ENCODE measurements at places on chromosomes 3 and 15.

GRCh38 chr15:35379972-35380371 lies 166.0 kb downstream of the DPH6 start:
- no peak for DNase-seq

DNA sequence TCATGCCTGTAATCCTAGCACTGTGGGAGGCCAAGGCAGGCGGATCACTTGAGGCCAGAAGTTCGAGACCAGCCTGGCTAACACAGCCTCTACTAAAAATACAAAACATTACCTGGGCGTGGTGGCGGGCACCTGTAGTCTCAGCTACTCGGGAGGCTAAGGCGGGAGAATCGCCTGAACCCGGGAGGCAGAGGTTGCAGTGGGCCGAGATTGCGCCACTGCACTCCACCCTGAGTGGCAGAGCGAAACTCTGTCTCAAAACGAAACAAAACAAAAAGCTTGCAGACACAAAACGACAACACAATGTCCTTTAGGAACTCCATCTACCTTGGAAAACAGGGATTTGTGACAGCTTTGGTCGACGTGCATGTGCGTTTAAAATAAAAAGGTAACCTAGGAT lies 716 bp upstream of the KLHL24 start:
- no peak for DNase-seq

DNA sequence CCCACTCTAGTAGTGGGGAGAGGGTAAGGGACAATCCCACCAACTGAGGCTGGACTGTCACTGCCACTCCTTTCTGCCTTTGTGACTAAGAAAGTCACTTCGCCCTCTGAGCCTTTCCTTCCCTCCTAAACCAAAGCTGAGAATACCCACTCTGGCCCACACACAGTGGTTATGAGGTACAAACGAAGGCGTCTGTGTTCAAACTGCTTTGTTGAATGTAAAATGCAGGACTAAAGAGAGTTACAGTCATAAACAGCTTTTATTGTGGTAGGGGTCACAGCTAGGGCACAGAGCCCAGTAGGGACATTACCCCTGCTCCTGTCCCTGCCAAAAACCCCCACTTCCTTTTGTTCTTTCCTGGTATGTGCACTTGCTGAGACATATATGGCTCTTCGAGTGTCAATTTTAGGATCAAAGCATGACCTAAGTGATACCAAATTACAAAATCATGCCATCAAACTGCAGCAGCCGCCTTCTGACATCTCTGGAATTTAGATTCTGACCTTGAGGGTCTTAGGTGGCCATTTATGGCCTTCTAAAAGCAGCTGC lies 45.1 kb downstream of the CTDSPL start:
- DNase-seq = no peak

DNA sequence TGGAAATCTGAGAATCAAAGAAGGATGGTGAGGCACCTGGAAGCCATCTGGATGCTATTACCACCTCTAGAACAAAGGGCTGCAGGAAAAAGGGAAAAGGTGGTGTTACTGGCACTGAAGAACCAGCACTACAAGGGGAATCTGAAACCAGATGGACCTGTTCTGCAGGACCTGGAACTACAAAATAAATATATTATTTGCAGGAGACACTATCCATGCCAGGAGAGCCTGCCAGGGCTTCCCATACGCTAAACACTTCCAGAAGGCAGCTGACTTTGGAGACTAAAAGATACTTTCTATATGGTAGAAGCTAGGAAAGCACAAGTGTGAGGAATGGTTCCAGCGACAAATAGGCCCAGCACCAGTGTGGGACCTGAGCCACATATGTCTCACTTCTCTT lies 83.4 kb upstream of the POU1F1 start:
- no peak for DNase-seq

GRCh38 chr3:159028706-159029105 lies 226.9 kb downstream of the MFSD1 start:
- DNase-seq = no peak

GRCh38 chr3:89533275-89533674 lies 425.9 kb downstream of the EPHA3 start:
- DNase-seq = no peak

GRCh38 chr3:116140100-116140689 lies 305.1 kb downstream of the LSAMP start:
- no peak for DNase-seq

GRCh38 chr3:15771444-15771843 lies 26.3 kb downstream of the ANKRD28 start:
- DNase-seq = no peak

GRCh38 chr3:161028555-161029153 lies 76.5 kb downstream of the B3GALNT1 start:
- no peak for DNase-seq

DNA sequence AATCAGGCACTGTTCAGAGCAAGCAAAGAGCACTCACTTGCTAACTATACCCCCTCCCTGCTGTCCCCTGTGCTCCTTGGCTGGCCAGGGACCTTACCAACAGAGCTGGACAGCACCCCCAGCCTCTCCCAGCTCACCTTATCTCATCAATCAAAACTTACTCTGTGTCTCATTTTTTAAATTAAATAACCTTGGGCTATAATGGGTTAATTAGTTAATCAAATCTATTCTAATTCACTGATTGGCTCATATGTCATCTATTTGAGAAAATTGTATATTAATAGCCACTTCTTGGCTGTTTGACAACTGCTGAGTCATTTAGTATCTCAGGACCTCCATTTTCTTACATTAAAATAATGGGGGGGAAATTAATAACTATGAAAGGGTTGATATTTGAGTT lies 22.9 kb downstream of the IL5RA start:
- DNase-seq = no peak

DNA sequence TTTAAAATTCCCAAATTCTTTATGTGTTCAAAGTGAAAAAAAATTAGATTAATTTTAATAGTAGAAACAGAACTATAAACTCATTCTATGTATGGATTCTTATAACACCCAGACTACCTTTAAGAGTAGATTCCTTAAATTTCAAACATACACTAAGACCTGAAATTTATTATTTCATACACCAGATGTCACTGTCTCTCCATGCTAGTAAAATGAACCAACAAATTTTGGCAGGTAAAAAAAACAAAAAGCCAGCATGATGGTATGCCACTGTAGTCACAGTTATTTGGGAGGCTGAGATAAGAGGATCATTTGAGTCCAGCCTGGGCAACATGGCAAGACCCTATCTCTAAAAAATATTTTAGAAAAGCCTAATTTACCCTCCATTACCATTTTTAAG lies 461.3 kb upstream of the NAALADL2 start:
- no peak for DNase-seq

GRCh38 chr3:117346901-117347300 lies 637.3 kb downstream of the TUSC7 start:
- no peak for DNase-seq

GRCh38 chr15:82709081-82709420 lies 624 bp downstream of the AP3B2 start:
- DNase-seq = no peak

GRCh38 chr3:98754483-98754882 lies 8.7 kb upstream of the ST3GAL6 start:
- DNase-seq = no peak

DNA sequence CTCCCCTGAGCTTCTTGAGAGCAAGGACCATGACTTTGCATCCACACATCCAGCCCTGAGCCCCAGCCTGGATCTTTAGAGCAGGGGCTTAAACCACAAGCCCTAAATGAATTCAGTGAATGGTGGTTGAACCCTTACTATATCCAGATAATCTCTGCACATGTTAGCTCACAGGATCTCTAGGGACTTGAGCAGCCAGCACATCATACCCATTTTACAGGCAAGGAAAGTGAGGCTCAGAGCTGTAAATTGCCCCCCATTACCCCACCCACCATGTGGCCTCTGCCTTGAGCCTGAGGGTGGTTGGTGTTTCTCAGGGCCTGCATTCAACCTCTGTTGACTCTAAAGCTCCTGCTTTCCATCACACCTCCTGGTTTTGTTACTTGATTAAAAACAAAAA lies 27.6 kb downstream of the EAF1 start:
- DNase-seq = no peak

DNA sequence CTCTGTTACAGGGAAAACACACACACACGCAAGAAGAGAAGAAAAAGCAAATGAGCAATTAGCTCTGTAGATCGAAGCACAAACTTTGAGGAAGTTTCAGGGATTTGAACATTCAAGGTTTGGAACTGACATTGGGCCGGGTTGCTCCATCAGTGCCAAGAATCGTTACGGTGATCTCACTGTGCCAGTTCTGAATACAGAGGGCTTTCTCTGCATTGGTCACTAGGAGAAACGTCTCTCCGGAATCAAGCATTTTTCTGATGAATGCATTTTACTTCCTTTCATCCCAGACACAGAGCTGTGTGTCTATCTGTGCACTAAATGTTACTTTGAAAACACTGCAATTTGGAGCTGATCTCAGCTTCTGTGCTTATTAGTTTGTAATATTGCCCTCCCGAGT lies 11.2 kb downstream of the HRH1 start:
- DNase-seq = no peak

- DNase-seq = no peak
These were observed 148.0 kb upstream of the OSTN start for GRCh38 chr3:191051037-191051436.

- DNase-seq = no peak
These were observed 33.4 kb downstream of the SH3BP5 start for GRCh38 chr3:15299036-15299435.

DNA sequence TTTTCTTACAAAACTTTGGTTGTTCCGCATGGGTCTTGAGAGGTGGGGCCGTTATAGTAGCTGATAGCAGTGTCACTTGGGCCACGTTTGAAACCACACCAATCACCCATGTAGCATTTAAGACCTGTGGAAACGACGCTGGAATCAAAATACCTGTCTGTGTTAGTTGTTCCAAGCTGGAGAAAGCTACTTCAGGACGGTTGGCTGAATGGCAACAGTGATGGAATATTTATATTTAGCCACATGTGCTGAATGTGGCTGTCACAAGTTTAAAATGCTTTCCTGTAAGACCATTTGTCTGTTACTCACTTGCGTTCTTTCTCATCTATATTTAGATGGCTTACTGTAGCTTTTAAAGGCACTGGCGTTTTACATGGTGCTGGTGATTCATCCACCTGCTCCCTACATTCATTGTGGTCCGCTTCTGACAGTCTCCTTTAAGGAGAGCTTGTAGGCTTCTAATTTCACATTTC lies 1.4 kb downstream of the DNAJA4 start:
- no peak for DNase-seq
